ENCODE measurements at places on chromosomes 4 and X. TPM values are rescaled to one million over a fixed set of nuclear protein-coding genes. Genes with fewer than 3 reads are reported as not detected.

Gene GAGE12F
- total RNA-seq: not detected

Gene DCLK2
- total RNA-seq: 1.8 TPM

GRCh38 chr4:13535118-13535517 lies 9.2 kb downstream of the NKX3-2 start:
- no peak for DNase-seq

GRCh38 chrX:119529345-119530276 lies 35.6 kb downstream of the STEEP1 start:
- DNase-seq: no peak

Gene TNMD
- 1.0 TPM for total RNA-seq

Gene FAAH2
- 63.0 TPM for total RNA-seq

DNA sequence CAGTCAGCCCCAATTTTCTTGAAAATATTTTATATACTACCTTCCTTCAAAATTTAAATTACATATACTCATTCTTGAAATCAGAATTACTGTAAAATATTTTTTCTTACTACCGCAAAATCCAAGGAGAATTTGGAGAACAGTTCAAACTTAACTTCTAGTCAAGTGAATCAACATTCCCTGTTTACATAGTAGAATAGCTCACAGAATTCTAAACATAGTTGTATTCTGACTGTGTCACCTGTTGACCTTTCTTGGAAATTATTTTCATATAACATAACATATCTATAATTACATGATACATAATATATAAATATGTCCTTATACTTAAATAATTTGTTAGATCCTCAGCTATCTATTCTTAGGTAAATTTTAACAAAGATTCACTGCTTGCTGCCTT lies 31.0 kb upstream of the FGF5 start:
- DNase-seq: no peak

DNA sequence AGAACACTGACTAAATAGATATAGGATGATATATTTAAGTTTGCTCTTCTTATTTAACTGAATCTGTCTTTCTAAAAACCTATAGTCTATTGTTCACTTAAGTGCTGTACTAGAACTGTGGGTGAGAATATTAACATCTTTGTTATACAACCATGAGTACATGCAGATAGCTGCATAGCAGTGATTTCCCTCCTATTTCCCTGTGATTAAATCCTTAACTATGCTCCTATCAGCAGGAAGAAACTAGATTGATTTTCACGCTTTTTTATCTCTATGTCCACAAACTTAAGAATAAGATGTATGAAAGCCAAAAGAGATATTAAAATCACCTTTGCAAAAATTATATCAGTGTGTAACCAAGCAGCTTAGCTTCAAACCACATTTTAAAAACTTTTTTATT lies 11.3 kb upstream of the UGT2A3 start:
- no peak for DNase-seq

Gene XAGE1A
- not detected for total RNA-seq

DNA sequence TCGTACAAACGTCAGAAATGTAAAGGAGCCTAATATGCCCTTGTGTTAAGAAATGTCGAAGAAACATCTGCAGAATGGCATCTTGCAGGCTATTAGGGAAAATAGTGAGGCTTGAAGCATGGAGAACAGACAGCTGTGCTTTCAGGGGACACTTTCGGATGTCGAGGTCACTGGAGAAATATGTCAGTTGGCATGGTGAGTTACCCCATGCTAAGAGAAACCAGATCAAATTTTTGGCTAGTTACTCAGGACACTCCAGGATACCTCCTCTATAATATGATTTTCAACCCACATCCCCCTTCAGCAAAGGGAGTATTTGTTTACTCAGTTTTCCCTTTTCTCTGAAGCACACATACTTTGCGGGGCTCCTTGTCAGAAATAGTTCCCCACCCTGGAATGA lies 171.4 kb downstream of the GPC3 start:
- no peak for DNase-seq

Gene ETDA
- total RNA-seq: not detected

- DNase-seq: no peak
Observed at GRCh38 chr4:98113012-98113411, 30.3 kb downstream of the STPG2 start.

- DNase-seq: peak; percentile 80
Observed at GRCh38 chrX:65596270-65597034, 61.9 kb upstream of the LAS1L start.

- DNase-seq: no peak
Observed at GRCh38 chrX:9935436-9935835, 31.7 kb upstream of the CLDN34 start.

Gene ARMCX4
- total RNA-seq: 1.9 TPM

- DNase-seq: no peak
Observed at GRCh38 chrX:40314070-40314469, 216.3 kb upstream of the BCOR start.

DNA sequence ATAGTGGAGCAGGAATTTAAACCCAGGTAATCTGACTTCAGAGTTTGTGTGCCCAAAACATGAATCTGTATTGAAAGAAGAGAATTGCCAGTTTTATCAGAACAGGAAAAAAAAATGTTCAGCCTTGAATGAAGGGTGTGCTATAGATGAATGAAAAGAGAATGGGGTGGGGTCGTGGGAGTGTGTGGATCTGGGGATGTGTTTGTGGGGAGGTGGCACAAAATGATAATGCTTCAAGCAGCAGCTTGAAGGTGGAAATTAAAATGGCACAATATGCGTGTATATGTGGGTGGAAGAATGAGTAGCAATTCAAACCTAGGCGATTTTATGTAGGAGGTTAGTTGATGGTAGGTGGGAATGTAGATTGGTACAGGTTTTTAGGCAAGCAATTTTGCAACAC lies 122.2 kb downstream of the IL1RAPL1 start:
- no peak for DNase-seq

DNA sequence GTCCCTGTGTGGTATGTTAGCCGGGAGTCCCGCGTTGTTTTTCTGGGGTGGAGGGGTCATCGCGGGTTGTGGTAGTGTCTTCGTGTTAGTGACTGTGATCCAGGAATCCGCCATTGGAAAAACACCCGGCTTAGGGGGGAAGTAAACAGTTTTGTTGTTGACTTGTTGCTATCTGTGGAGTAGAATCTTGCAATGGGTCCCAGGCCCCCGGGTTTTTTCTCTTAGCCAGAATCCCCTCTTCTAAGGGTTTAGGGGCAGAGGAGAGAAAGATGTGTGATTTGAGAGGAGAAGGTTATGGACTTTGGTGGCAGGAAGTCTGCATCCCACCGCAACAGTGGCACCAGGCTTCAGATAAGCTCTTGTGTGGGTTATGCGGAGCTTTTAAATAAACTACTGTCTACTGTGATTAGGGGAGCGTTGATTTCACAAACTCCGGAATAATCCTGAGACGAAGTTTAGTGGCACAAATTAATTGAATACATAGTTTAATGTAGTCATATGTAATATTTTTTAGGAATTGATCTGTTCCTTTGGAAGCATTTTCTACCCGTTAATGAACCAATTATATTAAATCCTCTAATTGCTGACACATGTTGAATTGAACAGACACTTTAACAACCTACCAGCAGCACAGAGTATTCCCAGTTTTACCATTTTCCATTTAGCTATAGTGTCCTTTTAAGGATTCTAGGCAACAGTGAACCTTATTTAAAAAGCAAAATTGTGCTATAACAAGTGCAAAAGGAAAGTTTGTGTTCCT lies 1.4 kb downstream of the DDX3X start:
- DNase-seq: no peak

DNA sequence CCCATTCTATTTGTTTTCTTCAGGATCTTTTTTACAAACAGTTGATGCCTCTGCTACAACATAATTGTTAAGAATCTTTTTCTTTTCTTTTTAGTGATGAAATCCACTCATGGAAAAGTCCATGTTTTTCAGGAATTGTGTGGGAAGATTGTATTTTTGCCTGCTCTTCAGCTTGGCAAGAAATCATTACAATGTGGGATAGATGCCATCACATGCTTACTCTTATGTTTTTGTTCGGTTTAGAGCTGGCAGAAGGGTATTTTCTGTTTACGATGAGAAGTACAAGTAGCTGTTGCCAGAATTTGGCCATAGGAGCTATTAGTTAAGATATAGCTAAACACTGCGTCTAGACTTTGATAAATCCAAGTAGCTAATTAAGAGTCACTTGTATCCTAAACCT lies 2585.3 kb downstream of the ARAP2 start:
- no peak for DNase-seq

- no peak for DNase-seq
Observed at GRCh38 chrX:130485870-130486269, 84.1 kb downstream of the RBMX2 start.

Gene CYSLTR1
- 1.5 TPM for total RNA-seq

- no peak for DNase-seq
Observed at GRCh38 chrX:152943826-152944225, 46.0 kb downstream of the ZNF185 start.

Gene SSX4B
- total RNA-seq: not detected

DNA sequence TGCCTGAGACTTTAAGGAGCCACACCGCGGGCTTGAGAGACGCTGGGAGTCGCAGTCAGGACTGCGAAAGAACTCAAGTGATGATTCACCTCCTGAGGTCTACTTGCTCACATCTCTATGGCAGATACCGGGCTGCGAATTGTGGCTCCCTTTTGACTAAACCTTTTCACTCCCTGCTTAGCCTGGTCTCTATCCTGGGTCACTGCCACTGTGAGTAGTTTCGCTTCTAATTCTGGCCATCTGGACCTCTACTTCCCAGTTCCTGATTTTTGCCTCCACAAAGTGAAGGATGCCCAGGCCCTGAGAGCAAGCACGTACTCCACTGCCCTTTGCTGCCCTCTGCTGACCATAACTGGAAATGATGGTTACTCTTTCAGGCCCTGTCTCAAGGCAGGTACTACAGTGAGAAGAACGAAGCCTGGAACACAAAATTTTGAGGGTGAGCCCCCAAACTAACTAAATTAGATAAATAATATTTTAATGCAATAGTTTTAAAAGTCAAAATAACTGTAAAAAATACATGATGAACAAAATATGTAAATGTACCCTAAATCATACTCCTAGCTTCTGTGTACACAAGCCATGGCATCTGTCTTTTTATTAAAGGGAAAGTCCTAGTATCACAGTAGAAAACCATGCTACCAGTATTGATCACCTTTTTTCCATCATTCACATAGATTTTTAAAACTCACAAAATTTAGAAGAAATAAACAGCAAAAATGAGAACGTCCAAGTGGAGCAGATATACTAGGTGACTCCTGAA lies 16.7 kb downstream of the MAD2L1 start:
- DNase-seq: peak; percentile 89

- DNase-seq: no peak
Observed at GRCh38 chr4:46491455-46491854, 101.5 kb upstream of the GABRA2 start.

GRCh38 chrX:16137416-16138107 lies 14.2 kb downstream of the GRPR start:
- no peak for DNase-seq

- DNase-seq: no peak
Observed at GRCh38 chrX:18941896-18942295, 42.0 kb downstream of the PHKA2 start.

Gene NLRP2B
- total RNA-seq: not detected

GRCh38 chrX:619451-619811 lies 11.2 kb upstream of the SHOX start:
- DNase-seq: peak; percentile 28

Gene CDX4
- not detected for total RNA-seq

- DNase-seq: no peak
Observed at GRCh38 chr4:24519649-24520048, 64.7 kb downstream of the DHX15 start.

Gene CTAG2
- total RNA-seq: not detected

DNA sequence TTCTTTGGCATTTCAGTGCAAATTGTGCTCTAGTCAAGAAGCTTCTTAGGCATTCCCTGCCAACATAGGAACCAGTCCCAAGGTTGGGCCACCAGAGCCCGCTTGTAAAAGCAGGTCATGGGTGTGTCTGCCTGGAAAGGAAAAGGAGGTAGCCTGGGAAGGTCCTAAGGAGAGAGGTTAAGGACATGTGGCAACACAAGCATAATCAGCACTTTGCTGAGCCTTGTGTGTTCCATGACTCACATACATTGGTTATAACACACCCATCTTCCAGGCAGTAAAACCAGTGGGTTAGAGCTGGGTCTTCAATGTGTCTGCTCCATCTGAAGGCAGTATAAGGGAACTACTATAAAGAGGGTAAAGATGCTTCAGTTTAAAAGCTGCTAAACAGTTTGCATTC lies 165.0 kb downstream of the FHIP1A start:
- DNase-seq: no peak

- DNase-seq: no peak
Observed at GRCh38 chr4:109026588-109026987, 263.7 kb upstream of the ETNPPL start.

DNA sequence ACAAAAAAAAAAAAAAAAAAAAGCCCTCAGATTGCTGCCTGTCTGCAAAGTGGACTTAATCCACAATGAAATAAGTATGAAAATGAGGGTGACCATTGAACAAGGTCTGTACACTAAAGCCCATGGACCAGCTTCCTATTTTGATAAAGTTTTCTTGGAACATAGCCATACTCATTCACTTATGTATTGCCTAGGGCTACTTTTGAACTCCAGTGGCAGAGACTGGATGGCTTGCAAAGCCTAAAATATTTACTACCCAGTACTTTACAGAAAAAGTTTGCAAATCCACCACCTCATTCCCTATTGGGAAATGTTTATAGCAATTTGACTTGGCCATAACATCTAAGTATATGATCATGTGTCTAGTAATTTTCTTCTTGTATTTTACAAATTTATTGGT lies 481.7 kb downstream of the NAF1 start:
- DNase-seq: no peak

Gene NWD2
- total RNA-seq: 2.8 TPM

Gene ARHGAP24
- total RNA-seq: 58.4 TPM

DNA sequence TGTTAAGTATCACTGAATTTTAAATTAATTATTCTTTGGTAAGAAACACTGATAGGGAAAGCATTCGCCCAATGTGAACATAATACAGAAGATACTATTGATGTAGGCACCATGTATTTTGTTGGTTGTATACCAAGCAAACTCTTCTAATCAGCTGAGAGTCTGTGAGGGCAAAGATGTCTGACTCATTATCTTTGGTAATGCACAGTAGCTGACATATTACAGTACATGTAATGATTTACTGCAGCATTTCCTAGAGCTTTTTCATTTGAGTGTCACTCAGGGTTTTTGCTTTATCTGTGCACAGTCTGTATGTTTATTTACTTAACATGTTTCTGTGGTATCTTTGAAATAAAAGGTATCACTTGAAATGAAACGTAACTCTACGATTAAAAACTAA lies 49.2 kb downstream of the CENPVL3 start:
- no peak for DNase-seq

Gene TLR1
- 4.5 TPM for total RNA-seq

- DNase-seq: no peak
Observed at GRCh38 chrX:101619364-101619763, 1.6 kb upstream of the ARMCX6 start.

All from lower leg skin (tissue), 4 donors.